Stimulated activated CD4-positive, alpha-beta T cell treated with anti-CD3 and anti-CD28 coated beads, Interleukin-2, amount 100 ng/mL, for 24 hours (primary cell): ENCODE measurements at places on chromosomes 12 and 14.
A peak's percentile ranks its signal among the peaks of the same experiment; 100 is the strongest.

DNA sequence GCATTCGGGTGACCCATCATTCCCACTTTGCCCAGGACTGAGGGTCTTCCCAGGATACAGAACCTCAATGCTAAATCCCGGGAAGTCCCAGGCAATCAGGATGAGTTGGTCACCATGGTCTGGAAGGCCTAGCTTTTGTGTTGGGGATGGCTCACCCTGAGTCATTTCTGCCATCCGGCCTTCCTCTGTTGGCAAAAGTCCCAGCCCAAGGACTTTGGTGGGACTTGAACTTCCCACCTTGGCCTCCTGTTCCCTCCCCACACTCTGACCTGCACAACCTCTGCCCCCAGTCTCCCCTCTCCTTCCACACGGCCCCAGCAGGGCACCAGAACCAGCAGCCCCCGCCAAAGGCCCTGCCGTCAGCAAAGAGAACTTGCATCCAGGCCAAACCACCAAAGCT is 24.6 kb upstream of the NCOR2 start:
- no peak for DNase-seq

GRCh38 chr12:26172946-26173552 is 22.3 kb upstream of the SSPN start:
- DNase-seq, result no peak

DNA sequence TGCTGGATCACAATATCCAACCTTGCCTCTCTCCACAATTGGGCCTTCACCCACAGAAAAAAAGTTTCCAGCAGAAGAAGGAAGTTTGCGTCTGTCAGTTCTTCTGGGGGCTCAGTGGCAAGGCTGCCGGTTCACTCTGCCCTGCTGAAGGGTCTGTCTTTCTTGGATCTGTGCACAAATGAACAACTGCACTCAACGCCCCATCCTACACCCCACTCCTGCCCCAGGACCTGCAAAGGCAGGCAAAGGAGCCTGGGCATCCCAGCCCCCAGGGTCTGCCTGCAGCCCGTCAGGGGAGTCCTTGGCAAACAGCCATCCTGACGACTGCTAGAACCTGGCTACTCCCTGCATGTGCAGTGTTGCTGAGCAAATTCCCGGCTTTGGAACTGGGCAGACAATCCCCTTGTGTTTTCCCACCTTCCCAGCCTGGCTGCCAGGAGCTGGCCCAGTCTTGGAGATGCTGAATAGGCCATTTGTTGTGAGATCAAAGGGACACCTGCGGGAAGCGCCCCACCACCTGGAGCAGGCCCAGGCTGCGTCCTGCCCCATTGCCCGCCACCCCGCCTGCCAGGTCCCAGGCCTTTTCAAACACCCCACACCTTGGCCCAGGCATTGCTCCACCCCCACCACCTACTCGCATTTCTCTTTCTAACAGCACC is 311.9 kb downstream of the BCL11B start:
- peak; percentile 8 for DNase-seq

DNA sequence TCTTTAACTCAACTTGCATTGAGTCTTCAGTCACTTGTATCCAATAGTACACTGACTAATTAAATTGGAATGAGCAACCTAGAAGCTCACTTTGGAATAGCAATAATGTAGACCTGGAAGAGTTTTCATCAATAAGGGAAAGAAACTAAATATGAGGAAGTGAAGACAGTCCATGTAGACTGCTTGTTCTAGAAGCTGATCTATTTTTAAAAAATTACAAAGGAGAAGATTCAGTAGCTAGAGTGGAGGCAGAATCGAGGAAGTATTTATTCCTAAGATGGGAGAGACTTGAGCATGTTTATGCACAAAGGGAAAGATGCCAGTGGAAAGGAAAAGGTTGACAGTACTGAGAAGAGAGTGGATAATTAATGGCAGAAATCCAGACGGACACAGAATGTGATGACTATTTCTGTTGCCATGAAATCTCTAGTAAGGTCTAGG is 156.3 kb upstream of the PDE3A start:
- DNase-seq, result no peak

GRCh38 chr12:6963791-6964413 is 6.6 kb downstream of the PHB2 start:
- DNase-seq, result no peak

DNA sequence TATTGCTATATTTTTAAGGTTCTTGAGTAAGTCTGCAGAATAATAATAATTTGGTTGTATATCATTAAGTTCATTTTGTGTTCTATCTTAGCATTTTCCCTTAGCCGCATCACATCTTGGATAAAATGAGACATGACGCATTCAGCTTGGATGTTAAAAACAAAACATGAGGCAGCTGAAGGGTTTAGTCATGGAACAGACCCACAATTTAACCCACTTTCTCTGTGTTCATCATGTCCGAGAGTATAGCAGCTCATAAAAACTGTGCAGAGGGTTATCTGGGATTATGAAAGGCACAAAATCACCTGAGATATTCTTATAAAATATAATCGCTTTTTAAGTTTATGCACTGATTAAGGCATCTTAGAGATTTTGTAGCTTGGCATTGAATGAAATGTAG is 219.3 kb downstream of the TRHDE start:
- DNase-seq, result no peak

GRCh38 chr14:83007641-83008225 is 1474.1 kb upstream of the SEL1L start:
- no peak for DNase-seq

DNA sequence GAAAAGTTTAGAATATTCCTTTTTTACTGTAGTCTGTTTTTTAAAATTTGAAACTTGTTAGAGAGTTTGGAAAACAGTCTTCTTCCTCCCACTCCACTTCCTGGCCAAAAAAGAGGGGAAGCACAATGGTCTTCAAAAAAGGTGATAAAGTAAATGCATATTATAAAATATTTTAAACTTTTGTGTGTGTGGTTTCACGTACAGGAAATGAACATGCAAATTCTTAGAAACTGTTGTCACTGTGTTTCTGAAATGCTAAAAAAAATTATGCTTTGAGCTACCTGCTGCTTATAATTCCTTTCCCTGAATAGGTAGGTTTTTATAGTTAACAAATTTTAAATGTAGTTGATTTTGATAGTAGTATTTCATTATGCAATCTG is 2.9 kb downstream of the FGFR1OP2 start:
- no peak for DNase-seq

DNA sequence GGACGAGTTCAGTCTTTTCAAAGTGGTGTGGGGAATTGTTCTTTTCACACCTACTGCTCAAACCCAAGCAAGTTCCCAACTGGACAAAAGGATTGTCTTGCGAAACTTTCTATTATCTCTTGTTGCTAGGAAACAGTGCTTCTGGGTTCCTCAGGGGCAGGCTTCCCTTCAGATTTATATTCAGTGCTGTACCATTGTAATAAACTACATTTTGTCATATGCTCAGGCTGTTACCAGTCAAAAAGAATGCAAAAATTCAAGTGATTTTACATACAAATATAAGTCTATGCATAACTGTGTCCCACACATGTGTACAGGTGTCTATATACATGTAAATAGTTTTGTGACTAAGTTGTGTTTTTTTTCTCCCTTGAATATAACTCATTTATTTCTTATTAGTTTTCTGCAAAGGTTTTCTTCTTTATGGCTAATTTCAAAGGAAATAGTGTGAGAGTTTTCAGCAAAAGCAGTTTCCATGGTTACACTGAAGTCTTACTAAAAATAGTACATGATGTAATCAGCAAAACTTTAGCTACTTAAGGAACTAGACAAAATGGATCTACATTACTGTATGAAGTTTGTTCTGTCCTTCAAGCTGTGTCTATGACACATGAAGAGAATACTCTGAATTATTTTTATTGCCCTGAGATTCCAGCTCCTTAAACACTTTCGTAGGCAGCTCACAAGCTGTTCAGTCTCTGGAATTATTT is 430.2 kb upstream of the TMPO start:
- DNase-seq, result no peak

DNA sequence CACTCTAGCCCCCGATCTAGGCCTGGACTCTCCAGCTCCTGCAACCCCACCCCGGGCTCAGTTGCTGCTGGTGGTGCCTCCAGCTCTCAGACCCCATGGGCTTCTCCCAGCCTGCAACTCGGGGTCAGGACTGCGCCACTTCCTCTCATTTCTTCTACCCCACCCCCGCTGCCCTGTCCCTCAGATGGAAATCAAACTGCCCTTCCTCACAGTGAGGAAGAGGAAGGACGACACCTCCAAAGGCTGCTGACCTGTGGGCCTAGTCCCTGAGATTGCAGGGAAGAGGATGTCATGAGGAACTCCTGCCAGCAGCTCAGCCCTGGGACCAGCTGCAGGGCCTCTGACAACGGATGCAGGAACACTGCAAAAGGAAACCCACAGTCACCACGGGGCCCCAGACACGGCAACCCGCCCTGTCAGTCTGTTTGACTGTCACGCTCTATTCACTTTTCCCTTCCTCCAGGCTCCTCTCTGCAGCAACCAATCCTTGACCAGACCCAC is 29.3 kb upstream of the PNMA1 start:
- DNase-seq, result peak; percentile 73
